ENCODE measurements at places on chromosomes 7 and 10.

DNA sequence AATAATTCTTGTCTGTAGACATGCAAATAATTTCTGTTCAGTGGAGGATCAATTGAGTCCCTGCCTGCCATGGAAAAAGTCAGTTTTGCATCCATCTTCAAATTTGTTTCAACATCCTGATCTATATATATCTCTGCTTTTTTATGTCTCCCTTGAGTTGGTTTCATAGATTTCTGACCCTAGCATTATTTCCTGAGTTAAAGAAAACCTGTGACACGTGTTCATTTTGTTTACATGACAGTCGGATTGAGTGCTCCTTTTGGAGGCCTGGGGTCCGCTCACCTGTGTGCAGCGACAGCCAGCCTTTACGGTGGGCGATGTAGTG is 674 bp downstream of the MRPS24 start:
- no peak for DNase-seq

- no peak for DNase-seq
These were observed 568.5 kb downstream of the CALN1 start for GRCh38 chr7:71843676-71844075.

- DNase-seq: no peak
These were observed 285.2 kb upstream of the KLF6 start for GRCh38 chr10:4070184-4070583.

GRCh38 chr10:5151076-5151475 is 33.9 kb downstream of the AKR1C8 start:
- DNase-seq: no peak

All from 8988T (cell line).